ENCODE measurements at places on chromosomes 2 and 18. TPM values are rescaled to one million over a fixed set of nuclear protein-coding genes. Genes with fewer than 3 reads are reported as not detected.

CBLN2 gene
- total RNA-seq, result 5.0 TPM

EFHD1 gene
- total RNA-seq, result 1.9 TPM

ZNF385B gene
- 7.4 TPM for total RNA-seq

SOWAHC gene
- 18.2 TPM for total RNA-seq

CPO gene
- total RNA-seq, result 208 TPM

ANKMY1 gene
- total RNA-seq, result 33.4 TPM

SP140L gene
- 42.5 TPM for total RNA-seq

STEAP3 gene
- total RNA-seq, result 23.9 TPM

OSGEPL1 gene
- total RNA-seq, result 9.9 TPM

SPATA3 gene
- not detected for total RNA-seq

ALMS1 gene
- total RNA-seq, result 37.0 TPM

SDC1 gene
- total RNA-seq, result 25.6 TPM

APLF gene
- 0.70 TPM for total RNA-seq

SPC25 gene
- 6.6 TPM for total RNA-seq

IDH1 gene
- total RNA-seq, result 233 TPM

TUBA3D gene
- not detected for total RNA-seq

FNDC4 gene
- total RNA-seq, result not detected

HTR2B gene
- 2.2 TPM for total RNA-seq

ACTG2 gene
- total RNA-seq, result 38.8 TPM

FOXD4L1 gene
- total RNA-seq, result not detected

GPR39 gene
- 9.1 TPM for total RNA-seq

Data from Peyer's patch (tissue), 4 donors.